ENCODE measurements at places on chromosomes 3 and 15.

DNA sequence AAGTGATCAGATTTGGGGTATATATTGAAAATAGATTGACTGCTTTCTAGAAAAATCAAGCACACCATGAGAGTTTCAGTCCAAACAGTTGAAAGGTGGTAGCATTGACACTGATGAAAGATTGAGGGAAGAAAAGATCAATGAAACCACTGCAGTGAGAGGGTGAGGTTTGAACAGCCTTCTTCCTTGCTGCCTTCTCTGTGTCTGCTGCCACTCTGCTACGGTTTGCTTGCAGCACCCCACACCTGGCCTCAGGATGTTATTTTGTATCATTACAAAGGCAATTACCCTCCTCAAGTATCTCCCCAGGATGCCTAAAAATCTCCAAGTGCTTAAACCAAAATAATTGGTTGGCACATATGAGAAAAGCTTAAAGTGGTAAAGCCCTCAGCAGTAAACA, 683.6 kb upstream of the ARPP21 start:
- no peak for DNase-seq

- no peak for DNase-seq
Observed at GRCh38 chr15:78715930-78716329, 74.9 kb upstream of the CHRNB4 start.

- DNase-seq, result no peak
Observed at GRCh38 chr15:40932649-40933516, 3.7 kb downstream of the DLL4 start.

GRCh38 chr3:38029400-38030125, at the start of gene PLCD1:
PLCD1 (minus strand) TSS chr3:38029642; CDS start chr3:38029539, 103 bp downstream.
- DNase-seq, result no peak

- no peak for DNase-seq
Observed at GRCh38 chr3:10249833-10250232, 1.6 kb downstream of the TATDN2 start.

- no peak for DNase-seq
Observed at GRCh38 chr3:50211930-50212329, 6.9 kb downstream of the SLC38A3 start.

DNA sequence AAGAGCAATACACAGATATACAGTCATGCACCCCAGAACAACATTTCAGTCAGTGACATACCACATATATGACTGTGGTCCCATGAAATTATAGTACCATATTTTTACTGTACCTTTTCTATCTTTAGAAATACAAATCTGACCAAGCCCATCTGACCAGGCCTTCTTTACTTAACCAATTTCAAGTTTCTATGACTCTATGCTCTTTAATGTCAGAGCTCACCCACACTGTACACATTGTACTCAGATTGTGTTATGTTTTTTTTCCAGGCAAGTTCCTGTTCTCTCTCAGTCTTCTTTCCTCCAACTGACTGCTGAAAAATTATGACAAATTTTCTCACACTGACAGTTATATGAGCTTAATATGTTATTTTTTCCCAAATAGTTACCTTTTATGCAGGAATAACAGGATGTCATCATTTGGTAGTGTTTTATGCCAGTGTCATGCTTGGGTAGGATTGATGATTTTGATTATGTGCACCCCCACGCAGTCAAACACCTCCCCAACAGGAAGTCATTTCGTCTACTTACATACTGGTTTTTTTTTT, 8.0 kb upstream of the CBLB start:
- no peak for DNase-seq

- no peak for DNase-seq
Observed at GRCh38 chr15:97224191-97224641, 736.3 kb upstream of the ARRDC4 start.

- DNase-seq, result no peak
Observed at GRCh38 chr15:84791763-84792162, 25.4 kb upstream of the ALPK3 start.

GRCh38 chr15:88658070-88658965, 19.5 kb downstream of the ISG20 start:
- DNase-seq, result no peak

DNA sequence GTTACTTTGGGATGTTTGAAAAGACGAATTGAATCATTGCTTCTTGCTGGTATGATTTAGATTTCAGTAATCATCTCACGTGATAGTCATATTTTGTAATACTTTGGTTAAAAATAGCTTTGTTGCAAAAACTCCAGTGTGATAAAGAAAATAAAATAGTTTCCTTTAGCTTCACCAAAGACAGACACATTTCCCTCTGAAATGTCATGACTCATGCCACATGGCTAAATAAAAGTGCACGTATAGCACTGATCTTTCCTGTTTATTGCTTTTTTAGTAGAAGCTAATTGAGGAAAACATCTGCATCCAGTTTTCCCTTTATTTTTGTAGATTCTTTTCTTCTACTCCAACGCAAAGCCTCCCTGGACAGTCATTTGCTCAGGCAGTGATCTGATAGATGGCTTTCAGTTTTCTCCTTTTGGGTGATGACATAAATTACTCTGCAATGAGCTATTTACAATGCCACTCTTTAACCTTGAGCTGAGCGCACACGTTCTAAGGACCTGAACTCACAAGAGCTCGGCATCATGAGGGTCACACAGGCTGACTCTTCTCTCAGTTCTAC, 84.9 kb downstream of the ARNT2 start:
- no peak for DNase-seq

DNA sequence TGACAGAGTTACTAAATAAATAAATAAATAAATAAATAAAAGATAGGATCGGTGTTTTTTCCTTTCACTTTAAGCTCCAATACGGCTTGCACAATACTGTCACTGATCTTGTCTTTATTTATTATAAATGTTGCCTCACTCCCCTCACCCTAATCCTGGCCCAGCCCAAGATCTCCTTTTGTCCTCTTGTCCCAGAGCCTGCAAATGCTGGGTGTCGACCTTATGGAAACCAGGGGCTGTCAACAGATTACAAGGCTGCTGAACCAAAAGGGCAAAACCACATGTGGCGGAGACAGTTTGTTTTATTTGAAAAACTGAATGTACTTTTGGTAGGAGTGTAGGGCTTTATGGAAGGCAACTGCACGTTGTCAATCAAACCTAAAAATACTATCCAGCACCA, 75.9 kb downstream of the RFTN1 start:
- no peak for DNase-seq

- no peak for DNase-seq
Observed at GRCh38 chr15:33114374-33114717, 80.2 kb downstream of the FMN1 start.

DNA sequence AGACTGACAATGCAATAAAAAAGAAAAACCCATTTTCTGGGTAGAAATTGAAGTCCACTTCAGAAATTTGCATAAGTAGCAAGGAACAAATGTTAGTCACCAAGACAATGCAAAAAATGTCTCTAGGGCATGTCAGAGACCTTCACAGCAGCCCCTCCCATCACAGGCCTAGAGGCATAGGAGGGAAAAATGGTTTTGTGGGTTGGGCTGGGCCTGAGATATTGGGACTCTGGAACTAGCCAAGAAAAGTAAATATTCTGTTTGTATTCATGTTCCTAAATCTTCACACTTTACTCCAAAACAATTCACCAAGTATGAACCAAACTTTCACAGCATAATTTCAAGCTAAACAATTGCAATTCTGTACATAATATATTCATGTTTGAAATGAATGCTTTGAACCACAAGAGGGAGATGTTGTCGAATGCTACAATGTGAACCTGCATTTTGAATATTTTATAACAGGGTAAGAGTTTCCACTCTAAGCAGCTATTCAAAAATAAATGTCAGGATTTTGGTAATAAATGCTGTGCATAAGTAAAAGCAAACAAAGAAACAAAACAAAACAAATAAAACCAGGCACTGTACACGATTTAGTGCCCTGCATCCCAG, 429.2 kb downstream of the OTOL1 start:
- DNase-seq, result no peak

GRCh38 chr3:187841560-187841959, 96.3 kb upstream of the BCL6 start:
- DNase-seq, result no peak

DNA sequence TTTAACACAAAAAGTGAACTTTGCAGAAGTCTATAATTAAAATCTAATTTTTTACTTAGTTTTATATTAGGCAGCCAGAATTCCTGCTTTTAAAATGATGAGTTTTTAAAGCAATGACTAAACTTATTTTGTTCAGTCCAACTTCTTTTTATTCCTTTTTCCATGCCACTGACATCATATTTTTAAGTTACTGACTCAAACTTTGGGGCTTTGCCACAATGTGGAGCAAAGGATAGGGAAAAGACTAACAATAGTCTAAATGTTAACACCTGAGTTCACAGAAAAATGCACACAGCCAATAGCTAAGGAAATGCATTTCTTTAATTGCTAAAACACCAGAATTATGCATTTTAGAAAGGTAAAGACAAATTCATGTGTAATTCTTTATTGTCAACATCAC, 647.6 kb upstream of the DPPA4 start:
- DNase-seq, result no peak

- DNase-seq, result no peak
Observed at GRCh38 chr3:49351521-49352011, 6.6 kb downstream of the GPX1 start.

GRCh38 chr3:14948609-14949038, 1.2 kb downstream of the NR2C2 start:
- no peak for DNase-seq

DNA sequence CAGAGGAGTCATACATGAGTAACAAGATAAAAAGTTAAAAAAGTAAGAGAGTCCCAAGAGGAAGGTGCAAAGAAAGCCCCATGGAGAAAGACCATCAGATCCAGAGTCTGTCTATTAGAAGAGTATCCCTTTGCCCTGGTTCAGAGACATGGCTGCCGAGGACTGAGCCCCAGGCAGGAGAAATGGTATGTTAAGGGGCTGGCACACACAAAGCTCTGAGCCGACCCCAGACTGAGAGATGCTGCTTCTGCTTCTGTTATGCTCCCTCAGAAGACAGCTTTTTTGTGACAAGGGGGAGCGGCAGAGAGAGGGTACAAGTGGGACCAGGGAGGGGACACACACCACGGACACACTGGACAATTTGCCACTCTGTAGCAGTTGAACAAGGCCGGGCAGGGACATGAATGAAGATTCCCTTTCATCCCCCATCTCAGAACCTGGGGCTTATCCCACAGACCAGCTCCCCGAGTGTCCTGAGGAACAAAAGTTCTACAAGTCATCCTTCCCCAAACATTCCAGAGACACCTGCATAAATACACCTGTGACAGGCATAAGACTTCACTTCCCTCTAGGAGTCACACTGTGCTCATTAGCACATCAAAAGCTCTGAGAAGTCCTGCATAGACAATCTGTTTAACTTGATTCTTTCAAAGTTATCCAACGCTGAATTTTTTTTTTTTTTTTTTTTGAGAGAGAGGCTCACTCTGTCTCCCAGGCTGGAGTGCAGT, 161.6 kb upstream of the WNT5A start:
- no peak for DNase-seq

DNA sequence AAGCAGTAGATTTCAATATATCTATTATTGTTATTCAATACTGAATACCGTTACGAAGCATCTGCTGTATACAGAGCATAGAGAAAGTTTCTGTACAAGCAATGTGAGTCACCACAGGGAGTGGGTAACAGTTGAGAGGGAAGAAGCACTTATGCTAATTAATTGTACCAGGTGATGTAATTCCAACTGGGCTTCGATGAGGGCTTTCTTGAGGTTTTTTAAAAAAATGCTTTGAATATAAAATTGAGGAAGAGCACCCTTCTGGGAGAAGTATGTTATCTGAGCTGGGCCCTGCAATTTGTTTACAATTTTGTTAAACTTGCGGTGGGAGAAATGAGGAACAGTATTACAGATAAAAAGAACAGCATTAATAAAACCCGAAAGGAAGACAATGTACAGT, 197.9 kb downstream of the TPRG1 start:
- no peak for DNase-seq

- no peak for DNase-seq
Observed at GRCh38 chr15:55914446-55914845, 79.0 kb downstream of the NEDD4 start.

- peak; percentile 43 for DNase-seq
Observed at GRCh38 chr15:64521201-64521600, 60.8 kb downstream of the ZNF609 start.

DNA sequence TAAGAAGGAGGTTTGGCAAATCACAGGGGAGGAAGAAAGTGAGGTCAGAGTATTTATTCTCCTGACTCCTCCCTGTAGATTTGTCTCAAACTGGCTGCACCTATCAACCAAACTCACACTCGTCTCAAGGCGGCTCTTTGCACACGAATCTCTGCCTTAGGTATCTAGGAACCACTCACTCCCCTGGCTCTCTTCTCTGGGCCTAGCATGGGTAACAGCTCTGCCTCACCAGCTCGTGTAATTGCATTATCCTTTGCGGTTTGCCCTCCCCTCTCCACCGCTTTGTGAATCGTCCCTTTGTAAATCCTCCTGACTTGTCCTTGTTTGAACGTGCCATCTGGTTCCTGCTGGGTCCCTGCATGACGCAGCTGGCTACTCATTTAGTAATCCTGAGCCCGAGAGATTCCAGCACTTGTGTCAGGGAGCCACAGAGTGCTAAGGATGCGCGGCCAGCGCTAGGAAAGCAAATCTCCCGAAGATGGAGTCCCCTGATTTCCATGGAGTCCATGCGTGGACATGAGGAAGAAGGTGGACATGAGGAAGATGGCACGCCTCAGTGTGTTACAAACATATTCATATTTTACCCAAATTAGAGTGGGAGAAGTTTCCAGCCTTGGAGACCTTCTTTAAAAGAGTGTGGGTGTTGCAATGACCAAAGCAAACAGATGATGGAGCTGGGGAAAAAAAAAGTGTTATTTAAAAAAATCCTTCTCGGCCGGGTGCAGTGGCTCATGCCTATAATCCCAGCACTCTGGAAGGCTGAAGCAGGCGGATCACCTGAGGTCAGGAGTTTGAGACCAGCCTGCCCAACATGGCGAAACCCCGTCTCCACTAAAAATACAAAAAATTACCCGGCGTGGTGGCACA, 26.7 kb downstream of the NRROS start:
- DNase-seq, result peak; percentile 99

- DNase-seq, result no peak
Observed at GRCh38 chr15:92383519-92384324, 10.0 kb upstream of the ST8SIA2 start.

- no peak for DNase-seq
Observed at GRCh38 chr15:70451821-70452653, 311.3 kb downstream of the UACA start.

- DNase-seq, result no peak
Observed at GRCh38 chr3:8625991-8626390, 18.6 kb downstream of the SSUH2 start.

- no peak for DNase-seq
Observed at GRCh38 chr3:23430781-23431398, 227.8 kb downstream of the UBE2E2 start.

DNA sequence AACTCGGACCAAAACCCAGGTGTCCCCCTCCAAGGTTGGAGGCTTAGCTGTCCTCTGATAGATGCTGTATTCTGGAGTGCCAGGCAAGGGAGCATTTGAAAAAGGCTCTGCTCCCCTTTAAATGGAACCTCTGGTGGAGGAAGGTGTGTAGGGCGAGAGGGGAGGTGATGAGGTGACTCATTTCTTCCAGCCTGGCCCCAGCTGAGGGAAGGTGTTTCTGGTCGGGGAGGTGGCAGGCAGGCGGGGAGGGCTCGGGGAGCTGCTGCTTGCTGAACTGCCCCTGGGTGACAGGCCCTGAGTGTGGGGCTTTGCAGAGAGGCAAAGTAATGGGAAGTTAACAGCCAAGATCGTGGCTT, 18.8 kb downstream of the PSTPIP1 start:
- no peak for DNase-seq

- peak; percentile 94 for DNase-seq
Observed at GRCh38 chr3:143973259-143974021, 1.8 kb downstream of the DIPK2A start.
